Tibial artery (tissue), 4 donors: ENCODE measurements at places on chromosomes 2 and 18.

DNA sequence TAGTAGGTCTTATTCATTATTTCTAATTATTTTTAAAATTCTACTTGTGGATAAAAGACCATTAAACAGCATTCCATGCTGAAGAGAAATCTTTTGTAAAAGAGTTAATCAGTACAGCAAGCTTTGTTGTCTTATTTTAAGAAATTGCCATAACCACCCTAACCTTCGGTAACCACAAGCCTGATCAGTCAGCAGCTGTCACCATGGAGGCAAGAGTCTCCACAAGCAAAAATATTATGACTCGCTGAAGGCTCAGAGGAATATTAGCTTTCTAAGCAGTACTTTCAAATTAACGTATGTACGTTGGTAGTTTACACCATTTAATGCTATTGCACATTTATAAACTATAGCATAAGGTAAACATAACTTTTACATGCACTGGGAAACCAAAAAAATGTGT is 650.5 kb upstream of the LINC00305 start:
- DNase-seq, result no peak

DNA sequence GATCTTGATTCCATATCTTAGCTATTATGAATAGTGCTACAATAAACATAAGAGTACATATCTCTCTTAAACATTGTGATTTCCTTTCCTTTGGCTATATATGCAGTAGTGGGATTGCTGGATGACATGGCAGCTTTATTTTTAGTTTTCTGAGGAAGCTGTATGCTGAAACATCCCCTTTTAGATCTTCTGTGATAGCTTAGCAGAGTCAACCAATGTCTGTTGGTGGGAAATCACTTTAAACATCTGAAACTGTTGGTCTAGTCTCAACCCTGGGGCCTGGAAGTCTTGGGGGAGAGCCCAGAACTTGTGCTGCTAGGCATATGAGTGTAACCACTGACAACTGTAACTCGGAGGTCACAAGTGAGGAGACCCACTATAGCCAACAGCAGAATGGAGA is 378.6 kb upstream of the SLC14A2 start:
- DNase-seq, result no peak

DNA sequence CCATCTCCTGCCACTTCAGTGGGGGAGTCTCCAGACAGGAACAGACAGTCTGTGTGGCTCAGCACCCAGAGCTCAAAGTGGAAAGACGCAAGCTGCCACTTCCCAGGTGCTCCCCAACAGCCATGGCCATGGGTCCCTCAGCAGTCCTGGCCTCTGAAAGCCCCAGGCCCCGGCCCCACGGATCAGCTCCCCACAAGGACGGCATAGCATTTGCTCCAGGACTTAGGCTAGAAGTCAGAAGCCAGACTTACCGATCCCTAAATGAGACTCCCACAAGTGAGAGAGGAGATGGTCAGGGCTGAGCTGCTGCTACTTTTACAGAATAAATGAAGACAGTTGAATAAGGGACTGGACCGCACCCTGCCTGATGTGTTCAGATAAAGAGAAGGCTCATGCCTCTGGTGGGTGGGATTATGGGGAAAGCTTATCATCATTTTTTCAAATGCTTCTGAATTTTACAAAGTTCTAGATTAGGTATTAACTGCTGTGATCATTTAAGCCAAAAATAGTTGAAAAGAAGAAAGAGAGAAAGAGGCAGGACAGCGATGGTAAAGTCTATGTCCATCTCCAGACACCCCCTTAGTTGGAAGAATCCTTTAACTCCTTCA is 50.5 kb downstream of the ADD2 start:
- DNase-seq, result no peak

- no peak for DNase-seq
Observed at GRCh38 chr2:66689456-66690051, 254.6 kb downstream of the MEIS1 start.
